Activated naive CD8-positive, alpha-beta T cell treated with anti-CD3 and anti-CD28 coated beads, Interleukin-2, amount 50 U/mL, for 16 hours (primary cell): ENCODE measurements at places on chromosomes 1 and 21.
A peak's percentile ranks its signal among the peaks of the same experiment; 100 is the strongest.

- no peak for DNase-seq
Observed at GRCh38 chr1:79105500-79105899, 99.0 kb upstream of the ADGRL4 start.

DNA sequence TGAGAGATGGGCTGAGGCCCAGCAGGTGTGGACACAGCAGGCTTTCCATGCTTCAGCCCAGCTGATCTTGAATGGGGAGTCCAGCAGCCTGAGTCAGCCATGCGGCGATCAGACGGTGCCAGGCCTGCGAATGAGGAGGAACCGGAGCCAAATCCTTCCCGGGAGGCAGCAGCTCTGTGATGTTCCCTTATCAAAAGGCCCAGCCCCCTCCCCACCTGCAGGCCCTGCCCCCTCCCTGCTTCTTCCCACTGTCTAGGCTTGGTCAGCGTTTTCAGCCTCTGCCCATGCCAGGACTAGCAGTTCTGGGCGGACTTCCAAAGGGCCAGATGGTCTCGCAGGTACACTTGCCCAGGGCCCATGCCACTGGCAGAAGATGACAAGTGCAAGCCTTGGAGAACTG is 253.8 kb downstream of the KAZN start:
- no peak for DNase-seq

DNA sequence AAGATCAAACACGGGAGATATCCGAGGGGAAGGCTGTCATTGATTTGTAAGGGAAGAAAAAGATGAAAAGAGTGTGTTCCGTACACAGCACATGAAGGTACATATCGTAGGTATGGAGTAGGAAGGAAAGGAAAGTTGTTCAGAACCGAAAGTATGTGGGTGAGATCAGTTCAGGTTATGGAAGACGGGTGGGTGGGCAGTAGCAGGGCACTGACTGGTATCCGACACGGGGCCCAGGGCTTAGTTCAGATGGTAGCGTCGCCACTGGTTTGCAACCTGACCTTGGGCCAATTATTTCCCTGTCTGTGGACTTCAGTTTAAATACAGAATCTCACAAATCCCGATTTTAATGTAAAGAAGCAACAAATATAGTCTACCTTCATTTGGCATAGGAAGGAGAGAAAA is 27.8 kb upstream of the A3GALT2 start:
- no peak for DNase-seq

DNA sequence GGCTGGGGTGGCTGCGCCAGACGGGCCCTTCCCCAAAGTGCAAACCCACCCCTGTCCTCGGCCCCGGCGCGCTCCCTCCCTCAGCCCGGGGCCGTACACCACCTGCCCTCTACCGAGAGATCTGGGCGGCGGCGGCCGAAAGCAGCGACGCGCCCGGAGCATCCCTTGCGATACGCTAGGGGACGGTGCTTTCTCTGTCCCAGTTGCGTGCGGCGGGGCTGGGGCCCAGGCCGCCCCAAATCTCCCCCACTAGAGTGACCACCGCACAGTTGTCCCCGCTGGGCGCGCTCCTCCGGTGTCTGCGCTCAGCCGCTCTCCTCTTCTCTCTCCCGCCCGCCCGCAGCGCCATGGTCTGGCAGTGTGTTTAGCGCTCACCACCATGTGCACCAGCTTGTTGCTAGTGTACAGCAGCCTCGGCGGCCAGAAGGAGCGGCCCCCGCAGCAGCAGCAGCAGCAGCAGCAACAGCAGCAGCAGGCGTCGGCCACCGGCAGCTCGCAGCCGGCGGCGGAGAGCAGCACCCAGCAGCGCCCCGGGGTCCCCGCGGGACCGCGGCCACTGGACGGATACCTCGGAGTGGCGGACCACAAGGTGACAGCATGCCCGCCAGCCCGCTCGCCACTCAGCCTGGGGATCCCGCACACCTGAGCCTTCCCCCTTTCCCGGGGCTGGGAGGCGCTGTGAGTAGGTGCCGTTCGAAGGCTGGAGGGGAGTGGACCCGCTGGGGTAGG is 1.0 kb downstream of the ST6GALNAC5 start:
- no peak for DNase-seq

GRCh38 chr1:205849619-205850355 is at the start of gene PM20D1:
TSS of gene PM20D1 (minus strand) at chr1:205850132. CDS start at chr1:205850072, 60 bp downstream.
- peak; percentile 55 for DNase-seq
